Muscle of arm (tissue), 14 donors: ENCODE measurements at places on chromosomes 12 and 14. TPM values are rescaled to one million over a fixed set of nuclear protein-coding genes. Genes with fewer than 3 reads are reported as not detected.

The SOAT2 gene
- polyA plus RNA-seq, result 0.24 TPM

The FAM222A gene
- polyA plus RNA-seq, result 8.4 TPM

The GZMH gene
- polyA plus RNA-seq, result not detected

The PLD4 gene
- polyA plus RNA-seq, result 3.2 TPM

The ADAM20 gene
- 0.18 TPM for polyA plus RNA-seq

The SLC25A47 gene
- polyA plus RNA-seq, result 0.12 TPM

DNA sequence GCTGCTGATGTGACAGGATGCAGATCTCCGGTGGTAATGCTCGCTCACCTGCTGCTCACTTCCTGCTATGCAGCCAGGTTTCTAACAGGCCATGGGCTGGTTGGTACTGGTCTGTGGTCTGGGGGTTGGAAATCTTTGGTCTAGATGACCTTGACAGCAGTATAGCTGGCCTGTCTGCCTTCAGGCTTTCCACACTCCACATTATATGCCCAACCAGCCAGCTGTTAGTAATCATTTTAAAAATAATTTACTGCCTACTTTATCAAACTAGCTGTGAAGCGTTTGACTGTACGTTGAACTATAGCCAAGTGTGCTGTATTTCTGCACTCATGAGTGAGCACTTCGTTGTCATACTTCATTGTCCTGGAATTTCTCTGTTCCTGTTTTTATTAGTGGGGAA lies 424.0 kb upstream of the GARIN6 start:
- DNase-seq, result no peak

DNA sequence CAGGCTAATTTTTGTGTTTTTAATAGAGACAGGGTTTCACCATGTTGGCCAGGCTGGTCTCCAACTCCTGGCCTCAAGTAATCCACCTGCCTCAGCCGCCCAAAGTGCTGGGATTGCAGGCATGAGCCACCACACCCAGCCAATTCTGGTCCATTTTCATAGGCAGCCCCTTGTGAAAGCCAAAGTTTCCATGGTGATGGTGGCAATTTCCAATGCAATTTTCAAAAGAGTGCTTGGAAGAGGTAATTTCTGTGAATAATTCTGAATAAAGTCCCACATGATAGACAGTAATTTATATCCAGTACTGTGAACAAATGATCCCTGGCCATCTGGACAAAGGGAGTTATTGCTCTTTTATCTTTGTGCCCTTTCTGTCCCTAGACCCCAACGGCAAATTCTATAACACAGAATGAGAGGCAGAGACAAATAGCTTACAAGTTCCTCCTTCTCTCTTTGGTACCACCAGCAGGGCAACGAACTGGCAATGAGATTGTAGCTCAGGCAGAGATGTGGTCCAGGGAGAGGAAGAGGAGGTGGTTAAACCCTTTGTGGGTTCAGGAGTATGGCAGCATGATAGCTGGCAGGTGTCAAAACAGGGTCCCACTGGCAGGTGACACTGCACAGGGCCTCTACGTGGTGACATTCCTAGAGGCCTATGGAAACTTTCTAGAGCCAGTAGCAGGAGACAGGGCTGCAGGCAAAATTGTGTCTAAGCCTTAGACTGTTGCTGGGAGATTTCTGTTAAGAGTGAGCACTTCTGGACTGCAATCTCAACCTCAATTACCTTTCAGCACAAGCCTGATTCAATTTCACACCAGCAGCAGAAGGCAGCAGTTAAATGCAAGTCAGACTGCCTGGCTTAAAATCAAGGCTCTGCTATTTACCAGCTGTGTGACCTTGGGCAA lies 46.5 kb downstream of the NT5DC3 start:
- no peak for DNase-seq

GRCh38 chr14:34387974-34388516 lies 74.0 kb downstream of the SPTSSA start:
- no peak for DNase-seq

- DNase-seq, result no peak
These were observed 34.2 kb upstream of the KTN1 start for GRCh38 chr14:55545779-55546178.

- DNase-seq, result no peak
These were observed 20.2 kb downstream of the PLEKHD1 start for GRCh38 chr14:69504775-69505174.

- no peak for DNase-seq
These were observed 16.5 kb downstream of the NPC2 start for GRCh38 chr14:74476607-74477006.

- DNase-seq, result no peak
These were observed 82.7 kb downstream of the ADCK1 start for GRCh38 chr14:77882636-77883035.
